ENCODE measurements at places on chromosomes 1 and 21.

DNA sequence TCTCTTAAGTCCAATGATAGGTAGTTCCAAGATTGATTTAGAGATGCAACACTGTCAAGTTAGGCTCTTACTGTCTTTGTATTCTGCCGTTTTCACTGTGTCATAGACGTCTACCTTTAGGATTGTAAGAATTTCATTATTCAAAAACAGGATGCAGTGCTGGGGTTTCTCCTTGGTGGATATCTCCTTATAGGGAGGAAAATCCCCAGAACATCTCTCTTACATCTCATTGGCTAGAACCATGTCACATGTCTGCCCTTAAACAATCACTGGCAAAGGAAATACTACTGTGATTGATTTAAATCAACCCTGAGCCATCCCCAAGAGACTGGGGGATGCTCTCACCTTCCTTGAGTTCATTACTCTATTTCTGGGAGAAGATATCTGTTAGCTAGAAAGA, 10.9 kb upstream of the FUBP1 start:
- no peak for DNase-seq

DNA sequence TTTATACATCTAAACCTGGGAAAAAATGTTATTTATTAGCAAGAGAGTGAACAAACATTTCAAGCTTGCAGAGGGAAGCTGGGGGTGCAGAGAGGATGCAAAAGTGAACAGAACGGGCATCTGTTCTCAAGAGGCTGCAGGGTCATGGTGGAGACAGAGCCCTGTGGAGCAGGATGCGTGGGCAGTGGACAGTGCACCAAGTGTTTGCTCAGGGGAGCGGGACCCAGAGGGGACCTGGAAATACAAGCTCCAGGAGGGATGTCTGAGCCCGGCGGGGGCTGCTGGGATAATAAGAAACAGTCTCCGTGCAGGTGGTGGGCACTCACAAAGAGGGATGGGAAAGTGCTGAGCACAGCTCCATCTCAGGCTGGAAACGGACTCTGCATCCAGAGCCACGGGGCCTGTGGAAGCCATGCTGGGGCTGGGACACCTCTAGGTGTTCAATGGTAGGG, 105.3 kb upstream of the SLC45A1 start:
- DNase-seq = no peak

- peak; percentile 96 for DNase-seq
Measured at GRCh38 chr1:21324368-21325141, 34.3 kb upstream of the ECE1 start.

DNA sequence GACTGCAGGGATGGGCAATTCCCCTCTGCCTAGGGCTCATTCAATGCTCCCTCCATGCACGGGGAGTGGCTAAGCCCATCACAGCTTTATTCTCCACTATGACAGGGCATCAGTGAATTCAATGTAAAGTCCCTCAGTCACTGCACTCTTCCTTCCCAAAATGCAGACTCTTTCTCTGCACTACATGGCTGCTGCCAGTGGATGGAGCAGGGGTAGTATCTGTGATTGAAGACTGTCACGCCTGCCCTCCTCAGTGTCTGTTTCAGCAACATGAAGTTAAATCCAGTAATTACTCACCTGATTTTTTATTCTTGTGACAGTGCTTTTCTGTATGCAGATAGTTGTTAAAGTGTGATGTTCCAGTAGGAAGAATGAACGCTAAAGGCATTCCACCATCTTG, 1323.2 kb downstream of the AMY1C start:
- DNase-seq = peak; percentile 10

DNA sequence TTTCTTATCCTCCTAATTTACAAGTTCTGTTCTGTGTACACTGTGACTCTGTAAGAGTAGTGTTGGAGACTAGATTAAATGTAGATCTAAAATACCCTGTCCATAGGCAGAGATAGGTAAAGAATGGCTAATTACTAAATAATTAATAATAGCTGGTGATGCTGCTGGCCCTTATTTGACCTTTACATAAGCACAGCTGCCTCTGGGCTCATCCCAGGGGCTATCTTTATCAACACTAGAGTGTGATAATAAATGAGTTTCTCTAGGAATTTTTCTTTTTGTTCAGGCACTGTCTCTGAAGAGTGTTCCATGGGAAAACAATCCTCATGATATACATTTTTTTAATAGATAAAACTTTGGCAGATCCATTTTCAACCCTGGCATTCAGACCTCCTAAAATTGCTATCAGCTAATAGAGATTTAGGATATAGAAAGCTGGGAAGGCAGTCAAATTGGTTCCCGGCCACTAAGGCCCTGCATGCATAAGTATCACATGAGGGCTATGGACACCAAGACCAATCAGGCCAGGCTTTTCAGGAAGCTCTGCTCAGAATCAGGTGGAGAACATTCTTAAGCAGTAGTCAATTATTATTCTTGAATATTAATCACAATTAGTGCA, 107.2 kb downstream of the ROR1 start:
- no peak for DNase-seq

- DNase-seq = no peak
Measured at GRCh38 chr1:175422156-175422555, 229.6 kb upstream of the KIAA0040 start.

- peak; percentile 31 for DNase-seq
Measured at GRCh38 chr1:64703600-64703999, 41.3 kb upstream of the RAVER2 start.

DNA sequence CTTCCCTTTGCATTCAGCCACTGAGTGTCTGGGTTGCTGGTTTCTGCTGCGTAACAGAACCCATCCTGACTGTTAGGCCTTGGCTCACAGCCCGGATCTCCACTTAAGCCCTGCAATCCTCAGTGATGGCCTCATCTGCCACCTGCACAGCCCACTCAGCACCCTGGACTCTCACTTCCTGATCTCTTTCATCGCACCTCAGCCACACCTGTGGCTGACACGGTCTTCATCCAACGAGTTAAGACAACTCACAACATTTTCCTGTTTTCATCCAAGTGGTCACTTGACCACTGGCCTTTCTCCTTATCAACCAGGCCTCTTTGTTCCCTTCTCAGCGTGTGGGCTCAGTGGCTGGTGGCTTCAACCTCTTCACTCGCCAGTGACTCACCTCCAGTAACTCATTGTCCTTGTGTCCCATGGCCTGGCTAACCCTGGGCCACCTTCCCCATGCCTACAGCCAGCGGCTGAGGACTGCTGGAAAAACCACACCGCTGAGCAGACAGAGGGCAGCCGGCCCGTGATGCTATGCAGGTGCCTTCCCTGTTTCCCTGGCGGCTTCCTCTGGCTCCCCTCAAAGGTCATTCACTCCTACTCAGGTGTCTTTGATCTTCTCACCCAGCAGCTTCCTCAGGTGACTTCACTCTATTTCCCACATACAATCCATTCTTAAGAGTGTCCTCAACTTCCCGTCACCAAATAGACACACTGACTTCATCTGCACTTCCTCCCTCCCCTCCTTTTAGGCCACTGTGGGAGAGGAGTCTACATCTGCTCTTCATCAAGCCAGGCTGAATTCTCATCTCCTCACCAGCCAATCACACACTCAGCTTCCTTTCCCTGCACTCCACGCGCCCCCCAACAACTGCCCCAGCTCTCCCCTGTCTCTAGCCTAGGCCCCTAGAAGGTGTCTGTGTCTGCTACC, 19.9 kb upstream of the EDN2 start:
- peak; percentile 61 for DNase-seq

GRCh38 chr1:71796006-71796405, 486.3 kb downstream of the NEGR1 start:
- peak; percentile 22 for DNase-seq

GRCh38 chr1:13492711-13493110, 21.1 kb downstream of the LRRC38 start:
- peak; percentile 25 for DNase-seq

GRCh38 chr1:6922096-6922931, 137.1 kb downstream of the CAMTA1 start:
- DNase-seq = no peak

GRCh38 chr1:157723157-157723556, 22.6 kb upstream of the FCRL3 start:
- DNase-seq = no peak

DNA sequence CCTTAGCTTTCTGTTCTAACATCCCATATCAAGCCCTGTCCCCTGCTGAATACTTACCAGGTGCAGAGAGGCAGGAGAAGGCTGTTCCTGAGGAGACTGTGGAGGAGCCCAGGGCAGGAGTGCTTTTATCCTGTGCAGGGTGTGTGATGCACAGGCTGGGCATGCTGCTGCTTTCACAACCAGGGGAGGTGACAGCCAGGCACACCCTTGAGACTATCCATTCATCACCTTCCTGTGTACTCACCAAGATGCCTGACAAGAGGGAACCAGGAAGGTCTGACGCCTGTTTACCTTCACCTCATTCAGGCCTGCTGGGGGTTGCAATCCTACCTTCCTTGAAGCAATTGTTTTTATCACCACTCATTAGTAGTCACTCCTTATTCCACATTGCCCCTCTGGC, at the start of gene LCE3E:
Gene LCE3E, minus strand, starts transcription at position 100 of the 400 bp plus-strand sequence. CDS start 572 bp downstream, outside the sequence.
- DNase-seq = peak; percentile 0

GRCh38 chr1:193185901-193186731, at the start of gene B3GALT2:
B3GALT2 (minus strand) TSS chr1:193186613; CDS start chr1:193181562, 5,051 bp downstream.
- no peak for DNase-seq

DNA sequence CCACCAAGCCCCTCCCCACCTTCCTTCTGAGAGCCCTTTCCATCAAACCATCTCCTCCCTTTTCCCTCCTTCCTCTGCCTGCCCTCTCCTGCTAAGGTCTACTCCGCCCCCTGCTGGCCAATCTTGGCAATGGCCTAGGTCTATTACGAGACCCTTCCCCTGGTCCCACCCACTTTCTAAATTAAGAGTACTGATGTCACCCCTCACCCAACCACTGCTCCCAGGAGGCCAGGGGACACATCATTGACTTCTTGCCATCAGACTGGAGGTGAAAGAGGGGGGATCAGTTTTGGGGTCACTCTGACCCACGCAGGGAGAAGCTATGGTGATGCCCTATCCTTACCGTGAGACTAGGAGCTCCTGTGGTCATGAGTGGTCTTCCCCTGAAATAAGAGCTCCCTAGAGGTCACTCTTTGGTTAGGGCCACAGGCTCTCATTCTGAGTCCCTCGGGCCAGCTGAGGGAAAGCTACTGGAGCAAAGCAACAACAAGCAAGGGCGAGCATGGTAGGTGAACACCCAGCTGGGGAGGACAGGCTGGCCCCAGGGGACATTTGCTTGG, 34.6 kb upstream of the S100A7 start:
- peak; percentile 88 for DNase-seq

GRCh38 chr1:98903261-98903660, 101.4 kb downstream of the PLPPR5 start:
- peak; percentile 95 for DNase-seq

GRCh38 chr1:61457526-61458040, 267.4 kb downstream of the TM2D1 start:
- DNase-seq = no peak

DNA sequence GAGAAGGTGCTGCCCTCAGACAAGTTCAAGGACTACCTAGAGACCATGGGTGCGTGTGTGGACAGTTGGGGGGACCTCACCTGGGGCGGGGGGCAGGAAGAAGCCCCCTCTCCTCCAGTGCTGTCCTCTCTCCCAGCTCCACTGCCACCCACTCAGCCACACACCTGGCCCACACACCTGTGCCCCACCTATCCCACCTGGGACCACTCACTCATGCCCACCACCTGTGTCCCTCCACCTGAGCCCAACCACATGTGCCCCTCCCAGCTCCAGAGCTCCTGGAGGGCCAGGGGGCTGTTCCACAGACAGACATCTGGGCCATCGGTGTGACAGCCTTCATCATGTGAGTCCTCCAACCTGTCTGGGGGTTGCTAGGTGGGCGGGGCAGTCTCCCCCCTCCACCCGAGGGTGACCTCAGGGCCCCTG, 29.0 kb downstream of the TRIM11 start:
- DNase-seq = no peak

DNA sequence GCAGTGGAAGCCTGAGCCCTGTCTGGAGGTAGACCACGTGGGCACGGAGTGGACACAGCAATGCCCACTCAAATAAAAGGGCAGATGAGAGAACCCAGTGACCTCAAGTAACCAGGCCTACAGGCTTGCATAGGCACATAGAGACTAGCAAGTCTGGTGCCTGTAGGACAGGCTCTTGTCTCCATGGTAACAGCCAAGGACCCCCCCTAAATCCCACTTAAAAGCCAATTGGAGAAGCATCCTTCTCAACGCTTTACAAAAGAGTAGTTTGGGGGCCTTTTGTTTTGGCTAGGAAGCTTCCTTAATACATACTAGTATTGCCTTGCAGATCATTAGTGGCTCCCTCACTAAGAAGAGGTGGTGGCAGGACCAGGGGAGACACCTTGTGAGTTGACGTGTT, 63.9 kb downstream of the VWA5B1 start:
- no peak for DNase-seq

DNA sequence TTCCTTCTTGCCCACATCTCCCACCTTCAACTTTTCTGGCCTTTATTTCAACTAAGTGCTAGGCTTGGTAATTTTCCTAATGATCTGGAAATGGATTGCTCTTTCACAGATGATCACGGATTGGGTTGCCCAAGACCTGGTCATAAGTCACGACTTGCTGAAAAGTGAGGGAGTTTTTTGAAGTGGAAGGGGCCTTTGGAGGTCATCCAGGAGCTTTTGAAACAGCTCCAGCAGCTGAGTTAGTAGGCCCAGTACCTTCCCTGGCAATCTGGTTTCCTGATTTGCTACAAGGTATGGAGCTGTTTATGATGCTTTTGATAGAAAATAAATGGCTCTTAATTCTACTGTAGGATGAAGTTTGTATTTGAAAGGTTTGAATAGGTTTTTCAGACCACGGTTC, 20.4 kb downstream of the GREM2 start:
- no peak for DNase-seq

DNA sequence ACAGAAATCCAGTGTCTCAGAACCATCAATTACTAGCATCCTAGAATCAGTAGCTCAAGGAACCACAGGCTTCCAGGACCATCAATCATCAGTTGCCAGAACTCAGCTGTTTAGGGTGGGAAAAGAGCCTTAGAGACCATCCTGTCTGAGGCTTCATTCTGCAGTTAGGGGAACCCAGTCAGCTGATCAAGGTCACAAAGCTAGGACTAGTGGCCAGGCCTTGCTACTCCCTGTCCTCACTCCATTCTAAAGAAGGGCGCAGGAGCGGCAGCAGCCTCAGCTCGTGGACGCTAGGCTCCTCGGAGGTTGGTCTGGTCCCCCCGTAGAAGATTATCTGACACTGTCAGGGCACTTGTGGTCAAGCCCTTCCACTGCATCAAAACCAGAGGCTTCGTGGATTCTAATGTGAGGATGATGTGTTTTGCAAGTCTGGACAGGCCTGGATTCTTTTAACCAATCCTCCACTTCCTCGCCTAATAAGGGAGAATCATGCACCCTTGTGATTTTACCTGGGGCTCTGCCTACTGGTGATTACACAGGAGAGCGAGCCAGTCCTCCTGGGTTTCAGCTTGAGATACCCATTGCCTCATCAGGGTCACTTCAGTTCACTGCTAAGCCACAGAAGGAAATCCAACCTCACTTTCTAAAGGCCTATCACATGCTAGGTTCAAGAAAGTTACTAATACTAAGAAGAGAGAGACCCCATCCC, 41.7 kb upstream of the IFFO2 start:
- no peak for DNase-seq

All from PC-3 (cell line).